ENCODE measurements at places on chromosomes 6 and 20. TPM values are rescaled to one million over a fixed set of nuclear protein-coding genes. Genes with fewer than 3 reads are reported as not detected.
A peak's percentile ranks its signal among the peaks of the same experiment; 100 is the strongest.

Gene SIM1
- total RNA-seq: 6.9 TPM

Gene WFDC10B
- total RNA-seq: not detected

Gene OR12D3
- not detected for total RNA-seq

Gene DEFB119
- total RNA-seq: not detected

Gene EYS
- total RNA-seq: not detected

Gene NRSN2
- total RNA-seq: 15.6 TPM

Gene ARHGAP18
- 16.2 TPM for total RNA-seq

Gene SOX18
- 6.5 TPM for total RNA-seq

Gene NQO2
- total RNA-seq: 17.1 TPM

Gene PPP1R11
- 34.3 TPM for total RNA-seq

Gene SLPI
- 34.0 TPM for total RNA-seq

Gene CRIP3
- not detected for total RNA-seq

Gene CST5
- total RNA-seq: not detected

Gene HMGN3
- total RNA-seq: 78.1 TPM

Gene C6orf15
- not detected for total RNA-seq

Gene FBXO9
- 53.7 TPM for total RNA-seq

DNA sequence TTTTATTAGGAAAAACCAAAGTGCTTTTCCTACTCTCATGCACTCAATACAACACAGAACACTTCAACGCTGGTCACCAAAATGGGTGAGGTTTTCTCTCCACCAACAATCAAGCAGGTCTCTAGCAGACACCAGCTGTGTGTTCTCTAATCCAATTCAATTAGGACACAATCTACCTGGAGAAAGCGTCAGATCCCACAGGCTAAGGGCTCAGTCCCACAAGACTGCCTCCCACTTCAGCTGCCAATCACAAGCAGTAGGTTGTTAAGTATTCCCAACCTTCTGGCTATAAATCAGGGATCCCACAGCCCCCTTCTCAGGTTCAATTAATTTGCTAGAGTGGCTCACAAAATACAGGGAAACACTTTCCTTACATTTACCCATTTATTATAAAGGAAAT lies 47.7 kb downstream of the STMND1 start:
- no peak for DNase-seq

DNA sequence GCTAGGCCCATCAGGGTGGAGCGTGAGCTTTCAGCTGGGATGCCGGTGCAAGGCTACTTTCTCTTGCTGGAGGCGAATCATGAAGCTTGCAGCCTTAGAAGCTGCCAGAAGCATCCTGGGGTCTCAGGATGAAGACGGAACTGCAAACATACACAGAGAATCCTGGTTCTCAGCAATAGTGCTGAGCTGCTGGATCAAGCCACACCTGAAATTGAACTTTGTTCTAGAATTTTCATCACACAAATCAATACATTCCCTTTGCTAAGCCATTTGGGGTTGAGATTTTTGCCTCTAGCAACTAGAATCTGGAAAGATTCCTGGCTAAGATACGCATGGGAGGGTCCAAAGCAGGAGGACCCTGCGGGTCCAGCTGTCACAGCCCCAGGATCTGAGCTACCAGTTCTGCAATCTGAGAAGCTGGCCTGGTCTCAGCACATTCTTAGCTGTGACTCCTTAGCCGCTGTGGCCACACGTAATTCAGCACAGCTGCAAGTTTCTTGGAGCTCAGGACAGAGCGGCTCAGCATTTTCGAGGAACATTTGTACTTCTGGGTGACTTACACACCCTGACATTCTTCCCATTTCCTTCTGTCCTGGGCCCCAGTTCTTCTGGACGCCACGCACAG lies 6.6 kb upstream of the ARFGAP1 start:
- DNase-seq: no peak

- DNase-seq: no peak
Measured at GRCh38 chr6:4781967-4782575, 5.9 kb downstream of the CDYL start.

- no peak for DNase-seq
Measured at GRCh38 chr6:42313038-42313437, 95.4 kb upstream of the MRPS10 start.

DNA sequence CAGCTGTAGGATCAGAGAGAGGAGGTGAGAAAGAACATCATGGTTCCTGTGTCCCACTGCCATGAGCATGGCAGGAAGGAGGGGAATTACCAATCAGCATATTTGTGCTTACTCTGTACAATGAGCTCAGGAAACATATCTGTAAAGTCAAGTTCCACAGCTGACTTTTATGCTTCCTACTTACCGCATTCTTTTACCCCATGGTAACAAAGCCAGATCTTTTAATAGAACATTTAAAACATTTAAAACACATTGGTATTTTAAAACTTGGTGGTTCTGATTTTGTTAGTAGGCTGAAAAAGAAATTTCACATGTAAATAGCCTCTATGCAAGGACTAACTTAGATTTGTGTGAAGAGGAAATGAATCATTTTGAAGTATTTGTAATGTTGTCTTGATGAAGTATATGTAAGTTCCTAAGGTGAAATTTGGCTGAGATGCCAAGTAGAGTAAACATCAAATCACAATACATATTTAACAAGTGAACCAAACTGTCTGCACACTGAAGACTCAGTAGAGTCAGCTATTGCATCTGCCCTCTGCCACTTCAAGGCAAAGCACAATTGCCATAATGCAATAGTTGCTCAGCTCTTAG lies 114.7 kb downstream of the GJA10 start:
- DNase-seq: no peak

GRCh38 chr6:11434565-11435326 lies 102.8 kb upstream of the TMEM170B start:
- DNase-seq: peak; percentile 49

DNA sequence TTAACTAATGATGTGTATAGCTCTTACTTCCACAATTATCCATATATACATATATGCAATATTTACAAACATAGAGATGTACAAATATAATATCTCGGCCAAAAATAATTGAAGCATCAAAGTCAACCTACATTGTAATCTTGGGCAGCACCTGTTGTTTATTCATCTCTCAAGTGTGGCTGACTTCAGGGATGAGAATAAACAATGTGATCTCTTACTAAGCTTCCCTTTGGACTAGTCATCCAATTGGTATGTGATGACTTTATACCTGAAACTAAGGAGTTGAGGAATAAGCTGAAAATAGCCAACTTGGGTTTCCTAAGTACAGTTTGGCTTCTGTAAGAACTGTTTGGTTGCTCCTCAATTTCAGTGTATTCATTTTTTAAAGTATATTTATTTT lies 256.6 kb downstream of the KHDC1L start:
- DNase-seq: no peak

DNA sequence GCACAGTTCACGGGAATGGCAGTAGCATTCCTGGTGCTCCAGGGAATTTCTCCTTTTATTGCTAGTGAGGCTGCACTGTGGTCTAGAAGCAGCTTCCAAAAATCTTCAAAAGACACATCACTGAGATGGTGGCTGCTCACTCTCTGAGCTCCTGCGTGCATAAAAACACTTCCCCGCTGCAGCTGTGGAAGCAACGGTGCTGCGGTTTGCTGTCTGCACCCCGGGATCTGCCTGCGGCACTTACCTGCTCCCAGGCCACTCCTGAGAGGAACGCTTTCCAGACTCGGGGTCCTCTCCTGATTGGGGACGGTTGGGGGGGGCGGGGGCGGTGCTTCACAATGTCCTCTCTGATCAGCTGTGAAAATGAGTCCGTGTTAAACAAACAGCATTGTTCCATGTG lies 77.9 kb downstream of the TMEM242 start:
- DNase-seq: no peak

DNA sequence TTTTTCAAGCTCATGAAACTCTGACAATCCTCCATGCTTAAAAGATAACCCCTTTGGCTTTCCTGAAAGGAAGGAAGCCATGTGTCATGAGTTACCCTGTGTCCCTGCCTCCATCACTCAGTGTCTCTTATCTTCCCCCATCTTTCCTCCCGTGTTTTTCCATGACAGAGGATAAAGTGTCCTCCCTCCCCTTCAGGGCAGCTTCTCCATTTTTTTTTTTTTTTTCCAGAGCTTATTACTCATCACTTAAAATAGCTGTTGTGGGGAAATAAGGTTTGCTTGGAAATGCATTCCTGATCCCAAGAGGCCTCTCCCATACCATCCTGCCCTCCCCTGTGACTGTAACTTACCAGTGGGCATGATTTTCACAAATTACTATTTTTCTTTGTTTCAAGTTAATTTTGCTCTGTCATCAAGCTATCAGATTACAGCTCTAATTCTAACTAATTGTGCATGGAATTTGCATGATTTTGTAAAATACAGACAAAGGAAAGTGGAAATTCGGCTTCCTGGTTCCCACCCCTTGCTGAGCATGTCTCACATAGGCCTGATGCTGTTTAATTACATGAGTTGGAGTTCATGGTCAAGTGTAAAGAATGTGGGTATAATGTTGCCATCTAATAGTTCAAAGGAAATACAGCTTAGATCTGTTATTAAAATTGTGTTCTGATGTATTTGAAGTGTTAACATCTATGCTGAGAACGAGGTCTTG lies 614.5 kb upstream of the FLRT3 start:
- no peak for DNase-seq

GRCh38 chr20:2602046-2602735 lies 50.2 kb upstream of the NOP56 start:
- DNase-seq: no peak

DNA sequence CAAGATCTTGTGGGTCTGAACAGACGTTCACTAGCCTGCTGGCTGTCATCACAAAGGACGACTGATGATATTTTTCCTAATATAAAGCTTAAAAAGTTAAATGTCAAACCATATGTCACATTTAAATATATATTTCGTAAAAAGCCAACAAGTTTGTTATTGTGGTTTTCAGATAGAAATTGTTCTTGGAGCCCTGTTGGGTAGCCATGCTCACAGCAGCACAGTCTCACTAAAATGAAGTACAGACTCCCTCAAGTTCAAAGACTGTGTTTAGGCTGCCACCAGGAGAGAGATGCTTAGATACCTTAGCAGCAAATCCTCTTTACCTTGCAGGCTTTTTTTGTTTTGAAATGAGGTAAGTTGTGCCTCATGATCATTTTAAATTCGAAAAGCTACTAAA lies 17.8 kb downstream of the EEF1E1 start:
- DNase-seq: no peak

GRCh38 chr20:25248786-25249172 lies 894 bp downstream of the PYGB start:
- DNase-seq: no peak

- no peak for DNase-seq
Measured at GRCh38 chr20:25281541-25281991, 33.7 kb downstream of the PYGB start.

GRCh38 chr6:3417473-3417872 lies 39.4 kb downstream of the SLC22A23 start:
- DNase-seq: no peak

GRCh38 chr6:125528621-125529041 lies 220.8 kb upstream of the HEY2 start:
- DNase-seq: no peak

DNA sequence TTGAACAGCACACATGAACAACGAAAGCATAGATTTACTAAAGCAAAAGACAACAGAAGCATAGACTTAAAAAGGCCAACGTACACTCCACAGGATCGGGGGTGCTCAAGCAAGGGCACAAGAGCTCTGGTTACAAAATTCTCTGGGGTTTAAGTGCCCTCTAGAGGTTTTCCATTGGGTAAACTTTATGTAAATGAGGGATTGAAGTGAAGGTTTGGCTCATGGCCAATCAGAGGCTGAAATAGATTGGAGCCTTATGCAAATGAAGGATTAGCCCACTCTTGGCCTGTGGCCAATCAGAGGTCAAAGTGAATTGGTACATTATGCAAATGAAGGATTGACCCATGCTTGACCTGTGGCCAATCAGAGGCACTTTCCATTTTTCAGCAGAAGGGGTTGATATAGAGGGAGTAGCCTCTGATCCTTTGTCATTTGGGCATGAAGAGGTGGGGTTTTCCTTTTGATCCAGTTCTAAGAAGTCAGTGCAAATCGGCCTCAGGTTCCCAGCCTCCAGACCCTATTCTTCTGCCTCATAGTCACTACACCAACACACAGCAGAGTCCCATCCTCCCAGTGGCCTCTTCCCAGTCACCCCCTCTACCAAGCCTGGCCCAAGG lies 244.9 kb downstream of the THBS2 start:
- no peak for DNase-seq

GRCh38 chr6:68638230-68638900 lies 3.3 kb downstream of the ADGRB3 start:
- DNase-seq: peak; percentile 53

- DNase-seq: no peak
Measured at GRCh38 chr20:33569802-33570391, 80.0 kb downstream of the CBFA2T2 start.

DNA sequence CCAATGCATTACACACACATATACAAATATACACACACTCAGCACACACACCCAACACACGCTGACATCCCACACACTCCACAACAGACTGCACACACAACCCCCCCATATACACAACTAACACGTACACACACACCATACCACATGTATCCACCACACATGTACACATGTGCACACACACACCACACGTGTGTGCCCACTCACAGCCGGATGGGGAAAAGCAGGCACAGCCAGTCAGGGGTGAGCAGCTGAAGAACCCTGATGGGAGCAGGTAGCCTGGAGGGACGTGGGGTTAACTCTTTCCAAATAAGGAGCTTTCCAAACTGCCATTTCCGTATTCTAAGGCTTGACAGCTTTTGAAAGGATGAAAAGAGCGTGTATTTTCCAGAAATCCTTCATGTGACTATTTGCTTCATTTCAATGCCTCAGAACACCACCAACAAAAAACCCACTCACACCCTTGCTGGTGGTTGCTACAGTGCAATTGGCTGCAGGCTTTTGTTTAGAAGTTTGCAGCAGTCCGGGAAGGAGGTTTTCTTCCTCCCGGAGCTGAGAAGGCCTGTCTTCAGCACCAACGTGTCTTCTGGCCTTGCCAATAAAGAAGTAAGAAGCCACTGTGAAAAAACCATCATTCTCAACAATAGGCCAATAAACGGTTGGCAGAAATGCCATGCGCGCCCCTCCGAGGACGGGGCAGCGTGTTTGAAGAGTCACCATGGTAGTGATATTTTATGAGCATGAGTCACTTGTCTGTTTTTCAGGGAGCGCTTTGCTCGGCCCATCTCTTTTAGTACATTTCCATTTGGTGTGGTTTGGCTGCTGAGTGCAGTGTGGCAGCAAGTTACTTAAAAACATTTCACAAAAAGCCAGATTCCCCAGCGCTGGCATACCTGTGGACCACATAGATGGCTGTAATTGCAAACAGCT lies 131.3 kb upstream of the GMDS start:
- no peak for DNase-seq

DNA sequence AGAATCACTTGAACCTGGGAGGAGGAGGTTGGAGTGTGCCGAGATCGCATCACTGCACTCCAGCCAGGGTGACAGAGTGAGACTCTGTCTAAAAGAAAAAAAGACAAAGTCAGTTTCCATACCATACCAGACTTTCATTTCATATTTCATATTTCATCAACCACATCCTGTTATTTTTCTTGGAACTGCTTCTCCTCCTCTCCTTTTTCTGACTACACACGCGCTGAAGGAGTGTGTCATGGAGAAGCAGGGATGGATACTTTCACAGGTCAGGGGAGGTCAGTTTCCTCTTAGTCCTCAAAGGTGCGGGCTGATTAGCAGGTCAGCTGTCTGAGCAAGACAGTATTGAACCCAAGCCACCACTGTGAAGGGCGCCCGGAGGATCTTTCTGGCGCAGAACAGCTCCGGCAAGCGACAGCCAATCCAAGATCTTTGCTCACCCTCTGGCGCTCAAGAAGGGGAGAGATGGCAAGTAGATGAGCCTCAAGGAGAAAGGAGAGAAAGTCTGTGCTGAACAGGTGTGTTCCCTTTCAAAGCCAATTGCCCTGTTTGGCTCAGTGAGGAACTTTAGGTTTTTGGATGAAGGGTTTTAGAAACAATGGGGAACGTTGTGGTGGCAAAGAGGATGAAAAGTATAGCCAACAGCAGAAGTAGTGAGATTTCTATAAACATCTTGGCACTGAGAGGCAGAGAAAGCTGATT lies 18.9 kb upstream of the SYNJ2 start:
- no peak for DNase-seq

Data from body of pancreas (tissue), 4 donors.